Right cardiac atrium (tissue), 5 donors: ENCODE measurements at places on chromosomes 2 and 18. TPM values are rescaled to one million over a fixed set of nuclear protein-coding genes. Genes with fewer than 3 reads are reported as not detected.

The SF3B6 gene
- total RNA-seq = 54.7 TPM

- DNase-seq = no peak
These were observed 140.4 kb downstream of the CTIF start for GRCh38 chr18:48679236-48679635.

- no peak for DNase-seq
These were observed 763 bp downstream of the CCDC141 start for GRCh38 chr2:179049203-179049545.

DNA sequence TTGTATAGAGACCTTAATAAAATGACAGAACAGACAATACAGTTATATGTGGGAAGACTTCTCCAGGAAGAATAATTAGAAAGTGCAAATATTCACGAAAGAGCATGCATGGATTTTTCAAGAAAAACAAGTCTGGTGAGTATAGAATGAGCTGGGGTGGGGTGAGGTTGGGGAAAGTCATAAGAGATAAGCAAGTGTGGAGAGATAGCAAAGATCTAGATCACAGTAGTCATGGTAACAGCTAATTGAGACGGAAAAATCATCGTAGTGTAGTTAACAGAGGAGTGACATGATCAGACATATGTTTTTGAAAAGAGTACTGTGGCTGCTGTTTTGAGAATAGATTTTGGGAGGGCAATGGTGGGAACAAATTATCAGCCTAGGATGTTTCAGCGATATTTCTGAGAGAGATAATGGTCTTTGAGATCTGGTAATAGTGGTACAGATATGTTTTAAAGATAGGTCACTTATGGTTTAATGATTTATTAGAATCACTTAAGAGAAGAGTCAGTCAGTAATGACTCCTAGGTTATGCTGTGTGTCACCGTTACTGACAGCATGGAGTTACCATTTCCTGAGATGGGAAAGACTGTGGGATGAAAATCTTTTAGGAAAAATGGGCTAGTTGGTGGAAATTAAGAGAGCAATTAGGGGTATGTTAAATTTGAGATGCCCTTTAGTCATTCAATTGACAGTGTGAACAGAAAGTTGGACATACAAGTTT, 248.5 kb upstream of the SLC8A1 start:
- DNase-seq = no peak

DNA sequence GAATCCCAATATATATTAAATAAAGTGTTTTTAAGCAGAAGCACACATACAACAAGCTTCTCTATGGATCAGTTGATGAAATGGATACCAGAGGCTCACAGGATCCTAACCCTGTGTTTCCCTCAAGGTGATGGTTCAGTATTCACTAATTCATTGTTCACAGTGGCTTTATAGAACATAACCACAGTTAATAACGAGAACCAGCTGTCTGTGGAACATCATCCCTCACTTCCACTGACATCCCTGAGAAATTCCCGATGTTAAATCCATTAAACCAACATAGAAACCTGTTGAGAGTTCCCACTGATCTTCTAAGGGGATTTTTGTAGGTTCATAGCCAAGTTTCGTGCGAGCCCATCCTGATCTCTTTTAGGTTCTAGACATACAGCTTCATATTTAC, 29.0 kb downstream of the CCDC195 start:
- no peak for DNase-seq

- DNase-seq = no peak
These were observed 316.8 kb upstream of the HS6ST1 start for GRCh38 chr2:128635361-128635900.

DNA sequence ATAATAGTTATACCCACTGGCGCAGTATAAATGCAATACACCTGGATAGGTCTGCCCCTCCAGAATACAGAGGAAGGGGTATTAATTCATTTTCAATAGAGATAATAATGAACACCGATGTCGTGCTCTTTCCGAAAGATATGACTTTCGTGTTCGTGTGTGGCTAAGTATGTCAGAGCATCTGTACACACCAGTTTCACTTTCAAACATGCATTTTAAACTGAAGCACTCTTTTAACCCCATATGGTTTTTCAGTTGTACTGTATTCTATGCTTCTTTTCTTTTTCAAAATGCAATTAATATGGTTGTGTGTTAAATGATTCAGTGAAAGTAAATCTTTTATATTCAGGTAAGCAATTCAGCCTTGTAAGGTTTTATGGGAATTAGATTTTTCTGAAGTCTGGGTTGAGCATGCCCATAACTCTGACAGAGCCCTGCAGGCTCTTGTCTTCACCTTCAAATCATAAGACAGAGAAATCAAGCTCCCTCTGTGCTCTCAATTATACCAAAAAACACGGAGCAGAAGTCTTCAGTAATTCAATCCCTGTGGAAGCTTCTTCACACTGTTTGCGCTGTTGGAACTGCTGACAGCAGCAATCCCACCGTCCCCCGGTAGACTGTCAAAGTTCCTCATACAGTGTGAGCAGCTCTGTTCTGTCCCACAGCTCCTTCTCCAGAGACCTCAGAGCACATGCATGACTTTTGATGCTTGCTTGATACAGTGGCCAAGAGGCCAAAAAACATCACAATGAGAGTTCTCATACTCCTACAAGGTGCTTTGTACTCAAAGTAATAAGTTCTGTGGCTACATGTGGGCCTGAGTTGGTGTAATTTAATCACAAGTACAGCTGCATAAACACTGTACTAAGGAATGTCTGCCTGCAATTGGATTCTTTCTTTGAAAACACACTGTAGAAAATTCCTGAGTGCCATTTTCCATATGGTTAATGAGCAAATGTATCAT, 186.8 kb downstream of the ZNF521 start:
- DNase-seq = peak; percentile 49
